Activated CD8-positive, alpha-beta memory T cell treated with anti-CD3 and anti-CD28 coated beads, Interleukin-2, amount 10 ng/mL, durations not matched to agents 7 days and 5 days (primary cell): ENCODE measurements at places on chromosomes 11 and 22.

GRCh38 chr11:6196396-6196795 is 2.6 kb upstream of the OR52W1 start:
- DNase-seq = peak; percentile 57

DNA sequence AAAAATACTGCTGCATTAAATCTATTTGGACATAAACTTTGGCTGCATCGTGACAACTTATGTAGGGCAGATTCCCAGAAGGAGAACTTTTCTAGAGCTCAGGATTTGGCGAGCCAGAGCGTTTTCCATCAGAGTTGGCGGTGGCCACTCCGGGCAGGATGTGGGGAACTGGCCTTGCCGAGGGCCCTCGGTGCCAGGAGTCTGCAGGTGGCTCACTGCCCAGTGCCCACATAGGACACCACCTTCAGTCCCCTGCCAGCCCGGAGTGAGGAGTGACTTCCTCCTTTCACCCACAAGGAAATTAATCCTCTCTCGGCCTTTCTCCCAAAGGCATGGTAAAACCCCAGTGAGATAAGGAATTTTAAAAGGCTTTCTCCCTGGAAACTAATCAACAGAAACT is 1.6 kb upstream of the LGALS2 start:
- DNase-seq = no peak

DNA sequence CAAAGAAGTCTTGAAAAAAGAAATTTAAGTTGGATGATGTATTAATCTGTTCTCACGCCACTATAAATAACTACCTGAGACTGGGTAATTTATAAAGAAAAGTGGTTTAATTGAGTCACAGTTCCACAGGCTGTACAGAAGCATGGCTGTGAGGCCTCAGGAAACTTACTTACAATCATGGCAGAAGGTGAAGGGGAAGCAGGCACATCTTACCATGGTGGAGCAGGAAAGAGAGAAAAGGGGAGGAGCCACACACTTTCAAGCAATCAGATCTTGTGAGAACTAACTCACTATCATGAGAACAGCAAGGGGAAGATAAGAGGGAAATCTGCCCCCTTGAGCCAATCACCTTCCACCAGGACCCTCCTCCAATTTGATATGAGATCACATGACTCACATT is 65.7 kb upstream of the AMOTL1 start:
- DNase-seq = no peak

GRCh38 chr22:39592081-39593065 is 21.8 kb downstream of the CACNA1I start:
- DNase-seq = no peak

DNA sequence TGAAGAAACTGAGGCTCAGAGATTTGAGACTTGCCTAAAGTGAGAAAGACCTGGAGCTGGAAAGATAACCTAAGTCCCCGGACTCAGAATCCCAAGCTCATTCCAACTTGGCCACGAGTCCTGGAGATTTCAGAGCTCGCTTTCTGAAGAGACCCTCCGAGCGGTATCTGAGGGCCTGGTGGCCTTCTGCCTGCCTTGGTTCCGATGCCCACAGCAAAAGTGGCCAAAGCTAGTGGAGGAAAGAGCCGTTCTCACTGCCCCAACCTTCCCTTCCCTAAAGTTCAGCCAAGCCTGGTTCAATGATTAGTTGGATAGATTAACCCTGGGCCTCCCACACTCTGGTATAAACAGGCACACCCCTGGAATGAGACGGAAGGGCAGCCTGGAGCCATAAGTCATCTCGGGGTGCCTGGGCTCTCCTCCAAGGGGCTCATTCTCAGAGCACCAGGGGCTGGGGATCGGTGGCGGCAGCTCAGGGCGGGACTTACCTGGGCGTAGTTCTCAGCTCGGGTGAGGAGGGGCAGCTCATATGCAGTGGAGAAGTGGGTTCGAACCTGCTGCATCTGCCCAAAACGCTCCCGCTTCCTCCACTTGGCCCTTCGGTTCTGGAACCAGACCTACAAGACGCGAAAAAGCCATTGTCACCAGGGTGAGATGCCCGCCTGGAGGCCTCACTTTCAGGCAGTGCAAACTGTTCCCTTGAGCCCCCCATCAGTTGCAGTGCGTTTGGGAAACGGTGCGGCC is 42.8 kb downstream of the ALX4 start:
- DNase-seq = no peak

- DNase-seq = no peak
These were observed 60.9 kb downstream of the SCGB1A1 start for GRCh38 chr11:62479631-62480201.

- no peak for DNase-seq
These were observed 15.0 kb upstream of the PRR5 start for GRCh38 chr22:44686873-44687600.

DNA sequence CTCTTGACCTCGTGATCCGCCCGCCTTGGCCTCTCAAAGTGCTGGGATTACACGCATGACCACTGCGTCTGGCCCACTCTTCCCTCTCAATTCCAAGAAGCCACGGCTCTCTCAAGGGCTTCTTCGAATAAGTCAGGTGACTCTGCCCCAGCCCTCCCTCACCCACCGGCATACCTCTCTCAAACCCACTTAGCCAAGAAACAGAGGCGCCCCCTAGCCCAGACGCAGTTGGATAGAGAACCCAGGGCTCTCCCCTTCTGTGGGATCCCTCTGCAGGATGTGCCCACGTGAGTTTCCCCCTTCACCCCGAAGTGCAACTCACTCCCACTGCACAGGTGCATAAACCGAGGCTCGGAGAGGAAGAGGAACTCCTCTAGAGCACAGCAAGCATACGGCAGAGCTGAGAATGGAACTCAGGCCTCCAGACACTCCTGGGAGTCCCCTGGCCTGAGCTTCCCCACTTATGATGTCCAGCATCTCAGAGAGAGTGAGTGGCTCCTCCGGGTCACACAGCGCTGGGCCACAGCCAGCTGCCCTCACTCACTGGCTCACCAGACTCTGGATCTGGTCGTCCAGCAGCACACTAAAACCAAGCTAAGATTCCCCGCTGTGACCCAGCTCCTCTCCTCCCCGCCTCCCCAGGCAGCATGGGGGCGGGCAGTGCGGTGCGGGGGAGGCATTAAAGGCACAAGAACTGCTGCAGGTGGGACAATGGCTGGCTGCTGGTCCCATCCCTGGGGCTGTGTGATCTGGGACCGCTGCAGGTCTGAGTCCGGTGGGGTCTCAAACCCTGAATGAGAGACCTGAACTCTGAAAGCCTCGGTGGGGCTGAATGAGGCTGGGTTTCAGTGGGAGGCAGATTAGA is 16.8 kb upstream of the RGL4 start:
- no peak for DNase-seq

DNA sequence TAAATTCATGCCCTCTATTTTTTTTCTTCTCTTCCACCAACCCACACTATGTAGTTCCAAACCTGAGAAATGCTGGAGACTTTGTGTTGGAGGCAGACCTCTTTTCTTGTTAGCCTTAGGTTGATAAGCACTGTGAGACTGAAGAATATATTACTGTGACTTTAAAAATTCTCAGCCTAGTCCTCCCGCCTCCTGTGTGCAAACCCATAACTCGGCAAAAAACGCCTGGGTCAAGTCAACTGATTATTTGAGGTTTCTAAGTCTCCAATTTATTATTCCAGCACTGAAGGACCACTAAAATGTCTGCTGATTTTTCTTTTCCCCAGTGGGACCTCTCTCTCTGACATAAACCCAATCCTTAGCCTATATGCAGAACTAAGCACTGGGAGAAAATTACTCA is 1946.0 kb upstream of the RAG2 start:
- no peak for DNase-seq

DNA sequence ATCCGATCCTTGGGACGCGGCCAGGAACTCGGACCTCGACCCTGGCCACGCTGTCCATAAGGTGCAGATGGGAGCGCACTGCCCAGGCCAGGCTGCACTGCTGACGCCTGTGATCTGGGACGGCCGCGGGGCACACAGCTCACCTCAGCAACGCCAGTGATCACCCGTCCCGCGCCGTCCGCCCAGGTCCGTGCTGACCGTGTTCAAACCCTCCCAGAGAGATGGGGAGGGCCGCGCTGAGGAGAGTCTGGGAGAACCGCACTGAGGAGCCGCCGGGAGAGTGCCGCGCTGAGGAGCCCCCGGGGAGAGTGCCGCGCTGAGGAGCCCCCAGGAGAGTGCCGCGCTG is 636 bp downstream of the KCNQ1OT1 start:
- no peak for DNase-seq

GRCh38 chr11:117502015-117502778 is 174.5 kb downstream of the CEP164 start:
- DNase-seq = no peak

DNA sequence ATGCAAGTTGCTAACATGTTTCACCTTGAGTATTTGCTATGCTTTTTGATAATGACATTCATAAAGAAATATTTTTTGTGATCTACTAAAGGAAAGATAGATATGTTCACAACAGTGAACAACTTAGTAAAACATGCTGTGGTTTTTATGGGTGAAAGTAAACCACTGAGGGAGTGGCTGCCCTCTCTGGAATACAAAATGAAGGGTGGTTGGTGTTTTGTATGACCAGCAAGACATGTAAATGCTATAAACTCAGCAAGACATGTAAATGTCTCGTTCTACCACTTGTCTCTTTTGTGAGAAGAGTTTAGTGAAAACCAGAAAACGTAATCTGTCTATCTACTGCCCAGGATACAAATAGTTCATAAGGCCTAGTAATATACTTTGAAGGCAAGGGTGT is 7.6 kb upstream of the AMPD3 start:
- DNase-seq = no peak

DNA sequence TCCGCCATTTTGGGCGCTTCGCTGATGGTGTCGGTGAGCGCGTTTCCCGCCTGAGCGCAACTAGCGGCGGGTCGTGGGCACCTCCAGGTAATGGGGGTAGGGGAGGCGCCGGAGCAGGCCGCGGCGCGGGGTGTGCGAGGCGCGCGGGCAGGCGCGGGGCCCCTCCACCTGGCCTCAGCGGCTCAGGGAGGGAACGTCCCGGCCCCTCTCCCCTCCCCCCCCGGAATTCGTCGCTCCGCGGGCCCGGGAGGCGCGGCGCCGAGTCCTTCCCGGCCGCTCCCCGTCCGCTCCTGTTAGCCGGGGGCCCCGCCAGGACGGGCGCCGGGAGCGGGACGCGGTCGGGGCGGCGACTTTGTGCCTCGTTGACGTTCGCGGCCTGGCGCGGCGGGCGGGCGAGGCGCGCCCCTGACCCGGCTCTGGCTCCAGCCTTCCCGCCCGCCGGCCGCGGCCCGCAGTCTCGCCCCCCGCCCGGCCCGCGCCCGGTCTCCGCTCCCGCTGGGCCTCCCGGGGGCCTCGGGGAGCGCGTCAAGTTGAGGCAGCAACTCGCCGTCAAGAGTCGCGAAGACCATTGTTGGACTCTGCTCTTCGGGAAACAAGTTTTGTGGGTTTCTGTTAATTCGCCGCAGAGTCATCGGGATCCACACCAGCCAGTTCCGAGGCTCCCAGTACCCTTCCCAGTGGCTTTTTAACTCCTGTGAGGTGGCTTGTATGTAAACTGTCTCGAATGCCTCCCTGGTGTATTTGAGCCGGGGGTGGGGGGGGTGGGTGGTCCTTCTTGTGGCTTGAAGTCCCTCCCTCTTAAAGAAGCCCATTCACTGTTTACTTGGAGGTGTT is at the start of gene PPP6R3:
Gene PPP6R3, plus strand, starts transcription at position 12 of the 834 bp plus-strand sequence. CDS start 76,913 bp downstream, outside the sequence.
- no peak for DNase-seq

GRCh38 chr11:84829162-84829561 is 798.0 kb downstream of the DLG2 start:
- DNase-seq = no peak

DNA sequence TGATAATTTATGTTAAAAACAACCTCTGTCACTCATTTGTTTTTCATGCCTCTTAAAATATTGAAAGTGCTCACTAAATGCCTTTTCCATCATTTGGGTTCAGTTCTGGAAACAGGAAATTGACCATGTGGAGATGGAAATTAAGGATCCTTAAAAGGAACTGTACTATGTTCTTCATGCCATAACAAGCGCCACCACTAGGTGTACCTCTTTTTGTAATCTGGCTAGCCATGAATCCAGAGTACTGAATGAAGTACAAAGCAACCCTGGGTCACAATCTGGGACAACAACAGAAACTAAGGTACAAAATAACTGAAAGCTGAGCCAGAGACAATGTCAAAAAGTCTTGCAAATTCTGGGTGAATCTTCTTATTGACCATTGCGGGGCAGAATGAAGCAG is 559.1 kb downstream of the FAM181B start:
- no peak for DNase-seq

GRCh38 chr11:2790568-2790921 is 90.8 kb upstream of the KCNQ1OT1 start:
- DNase-seq = peak; percentile 33

- DNase-seq = no peak
These were observed 2.1 kb downstream of the WEE1 start for GRCh38 chr11:9575260-9576240.

DNA sequence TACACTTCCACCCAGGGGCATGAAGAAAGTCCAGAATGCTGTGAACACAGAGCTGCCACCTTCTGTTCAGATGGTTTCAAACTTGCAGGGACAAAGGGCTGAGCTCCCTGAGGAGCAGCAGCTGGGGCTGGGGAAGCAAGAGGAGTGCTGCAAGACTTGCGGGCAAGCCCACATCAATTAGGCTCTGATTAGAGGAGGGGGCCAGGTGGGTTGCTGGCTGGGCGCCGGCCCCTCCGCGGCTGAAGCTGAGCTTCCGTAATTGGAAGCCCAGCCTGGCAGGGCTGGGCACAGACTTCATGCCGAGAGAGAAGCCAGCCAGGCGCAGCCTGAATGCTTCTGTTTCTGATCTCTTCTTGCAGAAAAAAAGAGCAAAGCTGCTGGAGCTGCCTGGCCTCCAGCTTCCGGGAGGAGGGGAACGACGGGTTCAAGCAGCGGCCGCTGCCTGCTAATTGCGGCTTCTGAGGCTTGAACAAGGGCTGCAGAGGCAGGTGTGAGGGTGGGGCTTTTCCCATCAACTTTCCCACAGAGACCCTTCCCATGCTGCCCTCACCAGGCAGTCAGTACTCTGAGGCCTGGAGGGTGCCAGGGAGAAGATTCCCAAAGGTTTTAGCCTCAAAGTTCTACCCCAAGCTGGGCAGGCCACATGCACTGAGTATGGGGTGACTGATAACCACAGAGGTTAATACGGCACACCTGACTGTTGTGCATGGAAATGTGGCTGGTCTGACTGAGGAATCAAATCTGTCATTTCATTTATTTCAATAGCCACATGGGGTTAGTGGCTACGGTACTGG is 91.1 kb upstream of the LMO1 start:
- no peak for DNase-seq

DNA sequence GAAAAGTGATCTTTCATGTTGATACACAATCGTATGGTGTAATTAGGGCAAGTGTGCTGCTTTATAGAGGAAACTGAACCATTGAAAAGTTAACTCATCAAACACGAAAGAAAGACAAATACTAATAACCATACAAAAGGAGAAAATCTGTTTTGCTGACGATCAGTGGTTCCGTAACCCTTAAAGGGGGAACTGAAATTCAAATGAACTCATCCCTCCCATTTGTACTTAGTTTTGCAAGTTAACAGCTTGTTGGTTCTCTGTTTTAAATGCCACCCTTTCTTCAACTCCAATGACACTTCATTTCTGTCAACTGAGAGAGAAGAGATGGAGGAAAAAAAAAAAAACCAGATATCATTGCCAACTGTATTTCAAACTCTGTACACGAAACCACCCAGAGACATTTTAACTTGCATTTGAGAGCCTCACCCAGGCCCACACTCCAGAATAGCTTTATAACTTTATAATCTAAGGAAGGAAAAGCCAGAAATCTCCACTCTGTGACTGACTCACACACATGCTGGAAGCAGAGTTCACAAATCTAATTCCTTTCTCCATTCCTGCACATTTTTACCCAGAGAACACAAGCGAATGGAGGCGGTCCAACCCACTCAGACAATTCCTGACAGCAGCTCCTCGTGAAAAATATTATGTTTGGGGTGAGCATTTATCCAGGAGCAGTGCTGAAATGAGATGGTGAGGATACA is 17.4 kb upstream of the CSNK2A3 start:
- DNase-seq = no peak
